ENCODE measurements at places on chromosomes 16 and 17. TPM values are rescaled to one million over a fixed set of nuclear protein-coding genes. Genes with fewer than 3 reads are reported as not detected.

KCNJ18 gene
- not detected for total RNA-seq

OR2C1 gene
- not detected for total RNA-seq

TEX19 gene
- not detected for total RNA-seq

PIRT gene
- total RNA-seq, result not detected

CYBC1 gene
- 60.0 TPM for total RNA-seq

ZNF594 gene
- 3.3 TPM for total RNA-seq

TMUB2 gene
- total RNA-seq, result 28.1 TPM

MEAK7 gene
- total RNA-seq, result 41.5 TPM

SLC7A5 gene
- 243 TPM for total RNA-seq

TBC1D3K gene
- not detected for total RNA-seq

KRTAP17-1 gene
- total RNA-seq, result not detected

WSCD1 gene
- not detected for total RNA-seq

MYH2 gene
- not detected for total RNA-seq

HASPIN gene
- 6.1 TPM for total RNA-seq

CCDC200 gene
- not detected for total RNA-seq

RTN4RL1 gene
- 3.1 TPM for total RNA-seq

MYO15A gene
- total RNA-seq, result not detected

KRT25 gene
- not detected for total RNA-seq

IGSF6 gene
- not detected for total RNA-seq
